ENCODE measurements at places on chromosomes 5 and 9.
A peak's percentile ranks its signal among the peaks of the same experiment; 100 is the strongest.

DNA sequence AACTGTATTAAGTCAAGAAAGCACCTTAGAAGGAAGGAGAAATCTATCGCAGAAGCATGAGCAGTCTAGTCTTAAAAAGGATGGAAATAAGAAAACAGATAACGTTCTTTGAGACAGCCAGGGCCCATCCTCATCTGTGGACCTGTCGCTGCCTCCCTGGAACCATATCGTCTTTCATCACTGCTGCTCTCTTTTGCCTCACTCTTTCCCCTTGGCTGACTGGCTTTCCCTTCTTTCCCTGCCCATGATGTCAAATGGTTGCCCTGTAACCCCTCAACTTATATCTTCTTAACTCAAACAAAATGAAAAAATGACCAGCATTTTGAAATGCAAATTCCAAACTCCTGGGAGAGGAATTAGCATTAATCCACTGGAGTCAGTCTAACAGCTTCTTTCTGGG is 299.8 kb downstream of the GABRB2 start:
- no peak for DNase-seq

- DNase-seq = no peak
Observed at GRCh38 chr5:181120761-181121160, 10.2 kb downstream of the OR2V1 start.

GRCh38 chr9:22119522-22120158 is 110.5 kb upstream of the CDKN2B start:
- peak; percentile 4 for DNase-seq

GRCh38 chr5:144203750-144204596 is 33.3 kb downstream of the KCTD16 start:
- peak; percentile 48 for DNase-seq

DNA sequence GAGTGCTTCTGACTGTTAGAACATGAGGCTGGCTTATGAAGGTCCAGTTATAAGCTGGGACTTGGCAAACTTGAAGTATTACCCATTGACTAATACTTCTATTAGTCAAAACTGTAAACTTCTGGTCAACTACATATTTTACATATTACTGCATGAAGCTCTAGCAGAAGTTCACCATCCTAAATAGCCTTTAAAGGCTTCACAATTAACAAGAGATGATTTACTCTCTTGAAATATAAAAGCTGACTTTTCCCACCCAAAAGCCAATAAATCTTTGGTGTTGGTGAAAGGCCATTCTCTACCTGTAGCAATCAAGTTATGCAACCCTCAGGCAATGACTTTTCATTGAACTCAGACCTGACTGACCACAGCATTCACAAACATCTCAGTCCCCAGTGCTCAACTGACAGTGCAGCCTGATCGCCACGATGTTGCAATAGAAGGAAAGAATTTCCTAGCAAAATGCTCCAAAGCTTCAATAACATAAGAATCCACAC is 345.6 kb downstream of the EBF1 start:
- DNase-seq = no peak

DNA sequence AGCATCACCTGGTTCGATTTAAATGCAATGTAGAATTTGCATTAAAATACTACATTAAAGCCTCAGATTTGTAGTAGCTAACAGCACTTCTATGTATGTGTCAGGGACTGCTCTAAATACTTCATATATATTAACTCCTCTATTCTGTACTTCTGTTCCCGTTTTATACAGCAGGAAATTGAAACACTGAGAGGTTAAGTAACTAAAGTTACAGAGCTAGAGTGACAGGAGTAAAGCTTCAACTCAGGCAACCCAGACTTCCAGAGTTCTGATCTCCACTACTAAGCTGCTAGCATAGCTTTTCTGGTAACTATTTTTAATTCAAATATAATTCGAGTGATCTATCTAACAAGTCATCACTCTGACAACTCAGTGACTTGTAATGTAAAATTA is 619 bp upstream of the APC start:
- DNase-seq = no peak

DNA sequence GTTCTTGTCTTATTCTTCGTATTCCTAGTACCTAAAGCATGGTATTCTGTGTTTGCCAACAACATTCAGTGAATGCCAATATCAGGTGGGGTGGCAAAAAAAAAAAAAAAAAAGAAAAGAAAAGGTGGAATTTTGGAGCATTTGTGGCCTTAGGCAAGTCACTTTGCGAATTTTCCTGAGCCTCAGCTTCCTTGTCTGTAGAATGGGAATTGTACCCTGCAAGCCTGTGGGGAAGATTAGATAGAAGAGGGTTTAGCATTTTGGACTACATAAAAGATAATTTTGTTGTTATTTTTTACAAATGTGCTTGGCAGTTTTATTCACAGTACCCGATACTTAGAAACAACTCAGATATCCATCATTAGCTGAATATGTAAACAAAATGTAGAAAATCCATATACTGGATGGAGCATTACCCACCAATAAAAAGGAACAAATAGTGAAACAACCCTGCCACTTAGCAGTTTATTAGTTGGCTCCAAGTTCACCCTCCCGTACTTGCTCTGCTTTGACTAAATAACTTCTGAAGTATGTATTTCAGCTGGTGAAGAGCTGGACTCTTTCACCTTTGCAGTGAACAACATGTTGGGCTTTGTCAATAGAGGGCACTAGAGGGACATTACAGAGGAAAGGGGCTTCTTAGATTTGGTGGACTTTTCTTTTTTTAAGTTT is 13.6 kb downstream of the UBE2D2 start:
- no peak for DNase-seq

- DNase-seq = no peak
Observed at GRCh38 chr9:25397746-25398145, 280.5 kb downstream of the TUSC1 start.

DNA sequence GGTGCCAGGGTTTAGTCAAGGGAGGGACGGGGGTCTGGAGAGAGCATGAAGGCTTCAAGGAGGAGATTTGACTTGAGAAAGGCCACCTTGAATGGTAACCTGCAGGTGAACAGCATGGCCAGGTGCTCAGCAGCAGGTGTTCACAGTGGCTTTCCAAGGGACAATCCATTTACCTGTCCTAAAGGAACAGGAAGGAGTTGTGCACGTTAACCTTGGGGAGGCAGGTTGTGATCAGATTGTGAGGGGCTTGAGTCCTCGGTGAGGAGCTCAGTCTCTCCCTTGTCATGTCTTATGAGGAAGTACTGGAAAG is 120.1 kb upstream of the ERCC6L2 start:
- DNase-seq = no peak

GRCh38 chr5:154829589-154830218 is 20.7 kb downstream of the FAXDC2 start:
- DNase-seq = peak; percentile 69

GRCh38 chr5:61167382-61167781 is 5.1 kb upstream of the SMIM15 start:
- no peak for DNase-seq

DNA sequence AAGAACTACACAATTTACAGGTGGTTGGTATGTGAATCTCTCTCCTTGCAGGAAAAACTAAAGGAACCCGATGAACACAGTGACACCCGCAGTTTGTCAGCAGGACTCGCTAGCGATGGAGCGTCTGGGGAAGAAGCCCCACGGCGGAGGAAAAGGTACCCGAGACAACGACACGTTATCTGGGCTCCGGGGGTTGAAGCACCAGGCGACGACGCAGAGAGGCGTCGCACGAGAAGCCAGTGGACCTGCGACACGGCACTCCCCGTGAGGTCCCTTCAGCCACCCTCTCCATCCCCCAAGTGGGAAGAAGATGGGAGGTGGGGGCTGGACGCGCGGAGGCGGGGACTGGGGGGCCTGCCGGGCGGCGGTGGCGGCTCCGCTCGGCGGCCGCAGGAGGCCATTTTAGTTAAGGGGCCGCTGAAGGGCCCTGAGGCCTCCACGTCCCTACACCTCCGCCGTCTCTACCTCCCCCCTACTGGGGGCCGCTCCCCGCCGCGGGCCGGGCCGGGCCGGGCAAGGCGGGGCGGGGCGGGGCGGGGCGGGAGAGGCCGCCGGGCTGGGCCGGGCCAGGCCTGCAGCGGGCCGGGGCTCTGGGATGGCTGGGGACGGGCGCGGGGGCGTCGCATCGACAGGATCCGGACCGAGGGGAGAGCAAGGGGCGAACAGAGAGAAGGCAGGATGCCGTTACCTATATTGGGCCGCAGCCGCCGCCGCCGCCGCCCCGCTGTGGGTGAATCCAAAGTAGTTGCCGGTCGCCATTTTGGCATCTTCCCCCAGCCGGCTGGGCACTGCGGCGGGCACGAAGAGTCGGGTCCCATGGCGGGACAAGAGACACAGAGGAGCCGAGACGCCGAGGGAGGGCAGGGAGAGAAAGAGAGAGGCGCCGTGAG is 754 bp downstream of the ZFR start:
- DNase-seq = peak; percentile 66

DNA sequence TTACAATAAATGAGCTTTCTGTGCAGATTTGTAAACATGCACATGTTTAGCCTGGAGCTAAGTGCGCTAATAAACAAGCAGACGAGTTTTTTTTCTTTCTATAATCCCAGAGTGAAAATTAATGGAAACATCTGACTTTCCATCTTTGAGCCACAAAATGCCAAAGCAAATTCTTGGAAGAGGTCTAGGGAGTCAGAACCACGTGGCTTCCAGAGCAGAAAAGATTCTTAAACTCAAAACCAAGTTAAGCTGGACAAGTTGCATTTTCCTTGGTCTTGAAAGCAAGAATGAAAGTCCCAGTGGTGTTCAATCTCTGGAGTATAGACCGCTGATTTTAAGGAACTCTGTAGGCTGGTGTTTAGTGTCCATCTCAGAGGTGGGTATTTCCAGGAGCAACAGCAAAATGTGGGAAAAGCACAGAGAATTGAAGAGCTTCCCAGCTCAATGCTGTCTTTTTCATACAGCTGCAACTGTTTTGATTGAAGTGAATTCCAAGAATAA is 71.4 kb downstream of the MYO10 start:
- DNase-seq = no peak

DNA sequence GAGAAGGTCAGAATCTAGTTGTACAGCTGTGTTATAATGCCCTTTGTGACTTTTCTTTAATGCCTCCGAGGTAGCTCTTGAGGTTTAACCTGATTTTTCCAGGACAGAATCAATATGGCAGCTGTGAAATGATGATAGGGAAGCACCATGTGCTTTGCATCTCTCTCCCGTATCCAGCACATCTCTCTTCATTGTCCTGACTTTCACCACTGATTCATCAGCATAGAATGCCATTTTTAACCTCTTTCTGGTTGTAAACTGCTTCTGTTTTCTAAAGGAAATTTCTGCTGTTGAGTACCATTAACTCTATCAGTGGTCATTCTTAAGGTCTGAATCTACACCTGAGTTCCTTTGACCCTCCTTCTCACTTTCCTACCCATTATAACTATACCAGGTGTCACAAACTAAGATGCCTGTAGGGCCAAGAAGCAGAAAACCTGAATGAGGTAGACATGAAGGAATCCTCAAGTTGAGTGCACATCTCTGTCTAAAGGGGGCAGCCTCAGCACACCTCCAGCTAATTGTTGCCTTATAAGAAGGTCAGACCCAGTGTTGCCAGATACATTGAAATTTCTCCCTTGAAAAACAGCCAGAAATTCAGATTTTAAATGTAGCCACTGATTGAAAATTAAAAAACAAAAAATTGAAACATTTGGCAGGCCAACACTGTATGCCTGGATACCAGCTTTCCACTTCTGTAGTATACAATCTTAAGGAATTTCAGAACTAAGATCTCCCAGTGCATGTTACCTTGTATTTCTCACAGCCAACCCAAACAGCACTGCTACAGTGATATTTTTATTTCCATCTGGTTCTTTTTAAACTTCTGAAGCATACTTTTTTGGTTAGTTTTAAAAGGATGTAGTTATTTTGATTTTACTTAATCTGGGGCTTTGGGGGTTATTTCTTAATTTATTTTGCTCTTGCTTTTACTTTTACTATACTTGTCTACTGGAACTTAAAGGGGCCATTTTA is 35.8 kb upstream of the TLX3 start:
- no peak for DNase-seq

GRCh38 chr9:109499631-109500410 is 1.7 kb upstream of the PTPN3 start:
- no peak for DNase-seq

DNA sequence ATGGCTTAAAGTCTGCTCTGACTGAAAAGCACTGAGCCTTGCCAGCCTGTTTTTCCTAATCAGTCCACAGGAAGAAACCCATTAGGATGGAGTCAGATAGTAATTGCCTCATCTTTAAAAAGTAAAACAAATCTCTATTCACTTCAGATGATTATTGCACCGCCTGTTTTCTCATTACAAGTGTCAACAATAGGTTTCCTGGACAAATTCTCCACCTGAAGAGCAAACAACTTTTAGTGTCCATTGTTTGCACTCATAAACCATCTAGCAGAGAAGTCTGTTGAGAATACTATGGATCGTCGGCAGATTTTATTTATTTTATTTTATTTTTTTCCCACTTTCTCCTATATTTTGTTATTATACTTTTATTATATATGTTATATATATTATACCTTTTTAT is 20.3 kb downstream of the C5orf63 start:
- peak; percentile 24 for DNase-seq

All from NCI-H510A treated with DMSO at 0.1 percent for 48 hours (cell line).